NCI-H187 treated with DMSO at 0.1 percent for 48 hours (cell line): ENCODE measurements at places on chromosomes 3 and 15.
A peak's percentile ranks its signal among the peaks of the same experiment; 100 is the strongest.

DNA sequence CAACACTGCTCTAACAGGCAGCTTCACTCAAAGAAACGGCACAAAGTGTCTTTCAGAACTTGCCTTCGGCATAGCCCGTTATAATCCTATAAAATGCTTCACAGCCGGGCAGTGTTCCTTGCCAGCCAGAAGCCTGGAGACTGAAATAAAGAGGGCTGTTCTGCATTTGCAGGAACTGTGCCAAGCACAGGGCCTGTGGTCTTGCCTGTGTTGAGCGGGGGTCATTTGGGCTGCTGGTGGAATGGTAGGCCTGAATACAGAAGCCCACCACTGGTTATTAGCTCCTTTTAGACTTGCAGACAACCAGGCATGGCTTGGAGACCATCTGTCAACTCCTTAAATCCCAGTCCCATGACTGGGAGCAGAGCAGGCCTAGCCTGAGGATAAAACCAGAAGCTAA is 4.7 kb upstream of the ARHGEF3 start:
- DNase-seq: no peak

GRCh38 chr15:94451466-94451865 is 220.1 kb downstream of the MCTP2 start:
- DNase-seq: no peak

- DNase-seq: no peak
Measured at GRCh38 chr3:131655070-131655690, 152.4 kb upstream of the MRPL3 start.

GRCh38 chr3:164351131-164351530 is 727.2 kb downstream of the SI start:
- no peak for DNase-seq

DNA sequence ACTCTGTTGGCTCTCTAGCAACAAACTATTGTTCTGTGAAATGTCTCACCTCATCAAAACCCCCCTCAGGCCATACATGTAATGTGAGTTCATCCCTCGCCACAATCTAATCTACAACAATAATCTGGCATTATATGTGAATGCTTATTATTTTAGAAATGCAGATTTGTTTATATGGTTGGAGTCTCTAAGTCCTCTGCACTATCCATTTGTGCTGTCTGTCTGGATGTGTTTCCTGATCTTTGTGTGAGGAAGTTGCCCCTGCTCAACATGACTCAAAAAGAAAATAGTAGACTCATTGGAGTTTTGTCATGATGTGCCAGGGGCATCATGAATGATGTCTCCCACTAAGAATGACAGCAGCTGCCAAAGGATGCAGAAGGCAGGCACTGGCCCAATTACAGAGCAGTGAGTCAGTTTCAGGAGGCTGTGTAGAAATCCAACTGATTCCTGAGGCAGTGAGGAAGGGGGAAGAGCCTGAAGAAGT is 161.6 kb upstream of the PDZRN3 start:
- DNase-seq: no peak

DNA sequence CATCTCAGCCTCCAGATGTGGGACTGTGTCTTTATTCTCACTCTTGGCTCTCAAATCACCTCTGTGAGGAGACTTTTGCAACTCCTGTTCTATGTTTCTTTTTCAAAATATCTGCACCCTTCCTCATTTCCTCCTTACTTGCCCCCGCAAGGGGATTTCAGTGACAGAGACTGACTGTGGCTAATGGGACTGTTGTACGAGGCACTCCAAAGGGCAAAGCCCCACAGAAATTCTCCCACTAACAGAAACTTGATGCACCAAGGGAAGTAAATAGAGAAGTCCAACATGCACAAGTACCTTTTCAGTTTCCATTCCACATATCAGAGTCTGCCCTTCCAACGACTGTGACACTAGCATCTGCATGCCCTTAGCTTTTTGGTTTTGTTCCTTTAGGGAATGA is 69.7 kb downstream of the LRRK1 start:
- no peak for DNase-seq

DNA sequence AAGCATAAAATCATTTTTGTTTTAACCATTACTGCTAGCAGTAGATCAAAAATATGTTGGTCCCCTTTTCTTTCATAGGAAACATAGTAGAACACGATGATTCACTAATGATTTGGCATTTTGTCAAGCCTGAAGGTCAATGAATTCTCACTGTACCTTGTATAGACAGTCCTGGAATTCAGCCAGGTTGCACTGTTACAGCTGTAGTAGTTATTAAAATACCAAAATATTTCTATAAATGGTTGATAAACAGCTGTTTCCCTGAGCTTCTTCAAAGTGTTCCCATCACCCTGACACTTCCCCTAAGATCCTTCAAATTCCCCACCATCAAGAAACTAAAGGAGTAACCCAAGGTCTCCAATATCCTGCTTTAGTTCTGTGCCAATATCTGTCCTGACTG is 200.9 kb downstream of the ATP8B4 start:
- no peak for DNase-seq

DNA sequence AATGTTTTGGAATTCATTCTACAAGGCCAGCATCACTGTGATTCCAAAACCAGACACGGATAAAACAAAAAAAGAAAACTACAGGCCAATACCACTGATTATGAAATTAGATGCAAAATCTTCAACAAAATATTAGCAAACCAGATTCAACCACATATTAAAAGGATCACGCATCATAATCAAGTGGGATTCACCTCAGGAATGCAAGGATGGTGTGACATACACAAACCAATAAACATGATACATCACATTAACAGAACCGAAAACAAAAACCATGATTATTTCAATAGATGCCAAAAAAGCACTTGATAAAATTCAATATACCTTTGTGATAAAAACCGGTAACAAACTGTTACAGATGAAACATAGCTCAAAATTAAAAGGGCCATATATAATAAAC is 48.9 kb downstream of the DLG1 start:
- DNase-seq: no peak

- no peak for DNase-seq
Measured at GRCh38 chr3:177519588-177519987, 322.3 kb upstream of the TBL1XR1 start.

GRCh38 chr3:66803721-66804695 is 194.1 kb upstream of the KBTBD8 start:
- DNase-seq: no peak

- no peak for DNase-seq
Measured at GRCh38 chr3:195897081-195897852, 11.1 kb downstream of the TNK2 start.

- DNase-seq: no peak
Measured at GRCh38 chr3:137024348-137024747, 66.6 kb downstream of the IL20RB start.

DNA sequence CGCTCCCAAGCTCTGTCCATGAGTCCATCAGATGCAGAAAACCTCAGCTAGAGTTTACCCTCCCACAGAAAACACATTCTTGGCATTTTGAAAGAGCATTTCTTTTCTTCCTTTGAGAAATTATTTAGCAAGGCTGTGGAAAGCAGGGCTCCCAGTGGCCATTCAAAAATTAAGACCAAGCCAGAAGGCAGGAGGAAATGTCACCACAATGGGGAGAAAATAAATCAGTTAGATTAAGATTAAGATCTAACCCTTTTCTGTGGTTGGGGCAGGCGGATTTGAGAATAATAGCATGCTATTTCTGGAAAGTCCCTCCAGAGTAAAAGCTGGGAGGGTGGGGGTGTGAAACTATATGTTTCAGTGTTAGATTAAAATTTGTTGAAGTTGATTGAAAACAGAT is 20.2 kb downstream of the LRIG1 start:
- DNase-seq: no peak

GRCh38 chr3:39548282-39548681 is 80.8 kb downstream of the MOBP start:
- no peak for DNase-seq

- no peak for DNase-seq
Measured at GRCh38 chr3:13010780-13011572, 62.3 kb downstream of the IQSEC1 start.

DNA sequence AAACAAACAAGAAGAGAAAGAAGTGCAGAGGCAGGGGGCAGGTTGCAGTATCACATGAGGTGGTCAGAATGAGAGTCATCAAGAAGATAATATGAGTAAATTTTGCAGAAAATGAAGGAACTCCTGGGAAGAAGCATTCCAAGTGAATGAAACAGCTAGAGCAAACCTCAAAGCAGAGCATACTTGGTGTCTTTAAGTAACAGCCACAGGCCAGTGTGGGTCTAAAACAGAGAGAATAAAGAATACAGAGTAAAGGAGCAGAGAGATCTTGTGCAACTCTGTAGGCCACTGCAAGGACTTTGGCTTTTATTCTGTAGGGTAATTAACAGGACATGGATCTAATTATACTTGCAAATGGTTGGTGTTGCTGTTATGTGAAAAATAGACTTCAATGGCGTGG is 81.3 kb downstream of the STAC start:
- DNase-seq: no peak

GRCh38 chr3:70120357-70120966 is 120.9 kb downstream of the SAMMSON start:
- no peak for DNase-seq

- DNase-seq: no peak
Measured at GRCh38 chr15:28979208-28979841, 93.6 kb downstream of the APBA2 start.

GRCh38 chr3:77618686-77619085 is 578.8 kb downstream of the ROBO2 start:
- no peak for DNase-seq

DNA sequence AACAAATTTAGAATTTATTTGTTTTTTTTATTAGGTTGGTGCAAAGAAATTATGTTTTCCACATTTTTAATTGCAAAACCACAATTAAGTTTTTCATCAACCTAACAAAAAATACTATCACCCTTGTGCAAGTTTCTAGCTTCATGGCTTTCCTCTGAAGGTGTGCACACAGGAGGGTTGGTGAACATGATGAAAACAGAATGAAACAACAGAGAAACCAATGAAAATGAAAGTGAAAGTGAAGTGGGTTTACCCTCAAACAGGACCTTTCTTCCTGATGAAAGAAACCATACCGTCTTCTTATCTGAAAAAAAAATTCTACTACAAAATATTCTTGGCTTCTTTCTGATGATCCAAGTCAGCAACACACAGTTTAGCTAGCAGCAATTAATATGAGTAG is 71.9 kb upstream of the FEZF2 start:
- no peak for DNase-seq

GRCh38 chr3:123371859-123372685 is 76.8 kb downstream of the ADCY5 start:
- DNase-seq: no peak

- no peak for DNase-seq
Measured at GRCh38 chr3:169659820-169660674, 3.5 kb downstream of the MECOM start.

DNA sequence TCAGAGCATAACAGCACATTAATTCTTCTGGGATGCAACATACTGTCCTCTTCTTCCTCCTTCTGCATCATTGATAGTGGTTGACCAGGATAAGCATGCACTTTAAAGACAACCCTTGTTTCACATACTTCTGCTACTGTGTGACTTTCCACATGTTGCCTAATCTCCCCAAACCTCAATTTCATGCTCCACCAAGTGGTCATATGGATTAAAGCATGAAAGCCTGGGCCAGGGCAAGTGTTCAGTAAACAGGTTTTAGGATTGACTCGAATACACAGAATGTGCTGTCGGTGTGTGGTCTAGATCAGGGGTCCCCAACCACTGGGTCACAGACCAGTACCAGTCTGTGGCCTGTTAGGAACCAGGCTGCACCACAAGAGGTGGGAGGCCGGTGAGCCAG is 22.5 kb upstream of the BFSP2 start:
- no peak for DNase-seq

DNA sequence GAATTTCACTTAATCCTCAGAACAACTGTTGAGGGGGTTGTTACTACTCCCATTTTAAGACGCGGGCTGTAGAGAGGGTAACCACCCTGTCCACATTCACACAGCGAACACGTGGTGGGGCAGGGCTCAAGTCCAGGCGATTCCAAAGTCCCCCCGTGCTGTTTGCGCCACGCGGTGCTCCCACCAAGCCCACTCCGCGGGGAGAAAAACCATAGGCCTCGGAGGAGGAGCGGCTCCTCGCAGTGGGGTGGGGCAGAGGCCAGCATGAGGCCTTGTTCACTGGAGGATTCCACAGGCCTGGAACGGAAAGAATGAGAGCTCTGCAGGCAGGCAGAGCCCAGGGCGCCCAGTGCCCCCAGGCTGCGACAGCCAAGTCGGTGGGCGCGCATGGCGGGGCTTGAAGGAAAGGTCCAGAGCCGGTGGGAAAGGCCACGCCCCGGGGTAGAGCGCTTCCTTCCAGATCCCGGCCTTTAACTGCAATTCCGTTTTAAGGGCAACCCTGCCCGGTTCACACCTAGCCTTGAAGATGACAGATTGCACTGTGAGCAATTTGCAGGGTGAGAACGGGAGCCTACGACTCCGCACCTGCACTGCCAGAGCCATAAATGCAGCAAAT is 161.8 kb upstream of the TBL1XR1 start:
- no peak for DNase-seq

GRCh38 chr3:4196506-4197147 is 106.5 kb upstream of the SETMAR start:
- DNase-seq: no peak

DNA sequence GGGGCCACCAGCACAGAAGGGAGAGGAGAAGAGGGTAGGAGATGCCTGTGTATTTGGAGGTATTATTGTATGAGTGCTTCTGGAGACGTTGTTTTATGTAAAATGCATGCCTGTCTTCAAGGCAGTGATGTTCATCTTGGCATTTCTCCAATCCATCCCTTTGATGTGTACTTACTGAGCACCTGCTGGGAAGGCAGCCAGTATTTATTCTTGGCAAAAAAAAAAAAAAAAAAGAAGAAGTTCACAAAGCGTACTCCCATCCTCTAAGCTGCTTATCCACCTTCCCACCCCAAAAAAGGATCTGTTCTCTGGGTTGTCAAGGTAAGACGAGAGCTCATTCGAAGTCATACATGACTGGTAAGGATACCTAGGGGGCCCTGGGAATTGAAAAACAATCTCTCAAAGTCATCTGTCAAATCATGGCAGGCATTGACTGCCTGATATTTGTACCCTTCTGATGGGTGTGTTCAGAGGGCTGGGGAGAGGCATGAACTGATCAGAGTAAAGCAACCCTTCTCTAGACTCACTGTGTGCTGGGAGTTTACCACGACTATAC is 30.0 kb upstream of the SLC6A1 start:
- peak; percentile 56 for DNase-seq

DNA sequence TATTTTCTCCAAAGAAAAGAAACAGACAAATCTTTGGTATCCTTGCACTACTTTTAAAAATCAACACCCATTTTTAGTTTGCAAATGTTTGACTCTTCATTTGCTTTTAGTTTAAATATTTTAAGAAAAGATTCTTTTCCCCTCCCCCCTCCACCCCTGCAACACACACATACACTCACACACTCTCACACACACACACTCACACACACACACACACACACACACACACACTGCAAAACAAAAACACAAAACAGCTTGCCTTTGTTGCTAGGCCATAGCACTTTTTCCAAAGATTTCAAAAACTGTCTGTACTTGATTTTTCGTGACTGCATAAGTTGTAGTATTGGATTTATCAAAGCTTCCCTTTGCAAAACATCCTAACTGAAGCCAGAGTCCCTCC is 26.9 kb downstream of the ROBO2 start:
- DNase-seq: no peak

DNA sequence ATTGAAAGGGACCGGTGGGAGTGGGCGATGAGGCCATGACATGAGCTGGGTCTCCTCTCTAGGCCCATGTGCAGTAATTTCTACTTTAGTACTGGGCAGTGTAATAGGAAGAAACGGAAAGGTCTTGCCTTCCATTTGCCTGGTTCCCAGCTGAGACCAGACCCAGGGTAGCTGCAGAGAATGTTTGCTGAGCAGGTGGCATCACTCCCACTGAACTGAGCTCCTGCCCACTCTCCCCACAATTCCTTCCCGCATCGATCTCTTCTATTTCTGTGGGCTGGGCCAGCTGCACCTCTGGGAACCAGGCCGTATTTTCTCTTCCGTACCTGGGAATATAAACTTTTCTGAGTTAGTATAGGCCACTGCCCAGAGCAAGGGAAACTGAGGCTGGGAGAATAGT is 15.8 kb downstream of the ESYT3 start:
- no peak for DNase-seq
